ENCODE measurements at places on chromosomes 1 and 21.

GRCh38 chr21:41926117-41926806 lies 27.6 kb downstream of the C2CD2 start:
- no peak for DNase-seq

- peak; percentile 77 for DNase-seq
Observed at GRCh38 chr1:234322979-234323378, 50.3 kb upstream of the COA6 start.

GRCh38 chr1:55378582-55378981 lies 163.4 kb upstream of the USP24 start:
- peak; percentile 50 for DNase-seq

DNA sequence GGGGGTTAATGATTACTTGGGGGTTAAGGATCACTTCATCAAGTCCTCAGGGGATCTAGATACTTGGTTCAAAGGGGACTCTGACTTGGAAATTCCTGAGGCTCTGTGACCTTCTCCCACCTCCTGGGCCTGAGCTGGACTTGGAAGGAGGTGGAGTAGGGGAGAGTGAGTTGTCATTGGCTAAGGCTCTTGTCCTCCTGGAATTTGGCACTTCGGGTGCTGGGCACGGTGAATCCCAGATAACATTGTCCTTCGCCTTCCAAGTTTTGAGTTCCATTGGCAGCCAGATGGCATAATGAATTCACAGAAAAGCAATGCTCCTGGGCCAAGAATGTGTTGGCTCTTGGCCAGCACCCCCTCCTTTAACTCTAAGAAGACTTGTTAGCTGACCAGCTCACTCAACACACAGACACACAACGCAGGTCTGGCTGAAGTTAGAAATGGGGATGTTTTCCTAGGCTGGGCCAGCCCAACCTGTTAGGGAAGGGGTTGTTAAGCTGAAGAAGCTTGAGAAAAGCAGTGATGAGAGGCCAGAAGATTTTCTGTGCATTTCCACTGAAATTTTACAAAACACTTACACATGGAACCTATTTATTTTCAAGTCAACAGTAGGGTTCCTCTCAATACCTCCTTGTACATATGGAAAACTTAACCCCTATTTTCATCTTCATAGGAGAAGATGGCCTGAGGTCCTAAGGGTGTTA lies 29.7 kb downstream of the SLC26A9 start:
- no peak for DNase-seq

- no peak for DNase-seq
Observed at GRCh38 chr1:218494449-218494852, 149.3 kb downstream of the TGFB2 start.

- DNase-seq = no peak
Observed at GRCh38 chr1:177411381-177411780, 240.6 kb downstream of the BRINP2 start.

DNA sequence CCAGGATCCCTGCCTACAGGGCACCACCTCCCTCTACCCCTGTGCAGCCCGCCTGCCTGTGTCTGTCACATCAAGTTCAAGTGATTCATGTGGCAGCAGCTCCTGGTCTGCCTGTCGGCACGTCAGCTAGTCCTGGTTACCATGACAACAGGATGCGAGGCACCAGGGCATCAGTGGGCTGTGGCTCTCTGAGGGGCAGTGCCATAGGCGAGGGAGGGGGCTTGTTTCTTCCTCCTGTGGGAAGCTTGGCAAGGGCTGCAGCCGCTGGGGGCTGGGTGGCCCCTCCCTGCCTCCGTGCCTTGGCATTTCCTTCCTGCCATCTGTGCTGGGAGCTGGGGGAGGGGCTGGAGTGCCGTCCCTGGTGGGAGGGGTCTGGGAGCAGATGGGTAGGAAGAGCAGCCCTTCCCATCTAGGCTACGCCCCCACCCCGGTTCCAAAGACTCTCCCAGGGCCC lies 43.1 kb downstream of the FOXO6 start:
- no peak for DNase-seq

DNA sequence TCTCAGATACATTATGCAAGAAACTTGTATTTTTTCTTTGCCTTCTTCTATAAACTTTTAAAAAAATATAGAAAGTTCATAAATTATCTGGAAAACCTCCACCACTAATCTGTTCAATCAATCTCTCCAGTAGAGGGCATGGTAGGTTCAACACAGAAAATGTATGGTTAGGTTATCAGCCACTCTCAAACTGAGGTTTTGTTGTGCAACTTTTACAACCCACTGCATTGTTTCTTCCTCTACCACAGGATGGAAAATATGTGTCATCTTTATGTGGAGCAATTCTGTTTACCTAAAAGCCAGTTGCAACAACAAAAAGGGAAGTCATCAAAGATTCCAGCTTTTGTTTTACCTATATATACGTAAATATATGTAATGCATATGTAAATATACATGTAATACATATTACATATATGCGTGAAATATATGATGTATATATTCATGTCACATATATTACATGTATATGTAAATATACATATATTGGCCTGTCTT lies 3.0 kb upstream of the RGS2 start:
- peak; percentile 50 for DNase-seq

DNA sequence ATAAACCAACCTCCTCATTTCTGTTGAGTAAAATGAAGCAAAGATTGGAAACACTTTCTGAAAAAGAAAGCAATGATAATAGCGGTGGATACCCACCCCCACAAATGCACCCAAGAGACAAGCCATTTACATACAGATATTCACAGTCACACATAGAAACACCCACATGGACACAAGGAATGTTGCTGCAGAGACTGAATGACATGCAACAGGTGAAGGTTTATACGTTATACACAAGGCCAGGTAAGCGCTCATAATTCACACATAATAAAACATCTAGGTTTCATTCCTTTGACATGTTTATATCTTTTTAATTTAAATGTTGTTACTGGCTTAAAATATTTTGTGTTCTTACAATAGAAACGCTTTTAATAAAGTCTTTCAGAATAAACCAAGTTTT lies 21.3 kb downstream of the ARV1 start:
- DNase-seq = no peak

DNA sequence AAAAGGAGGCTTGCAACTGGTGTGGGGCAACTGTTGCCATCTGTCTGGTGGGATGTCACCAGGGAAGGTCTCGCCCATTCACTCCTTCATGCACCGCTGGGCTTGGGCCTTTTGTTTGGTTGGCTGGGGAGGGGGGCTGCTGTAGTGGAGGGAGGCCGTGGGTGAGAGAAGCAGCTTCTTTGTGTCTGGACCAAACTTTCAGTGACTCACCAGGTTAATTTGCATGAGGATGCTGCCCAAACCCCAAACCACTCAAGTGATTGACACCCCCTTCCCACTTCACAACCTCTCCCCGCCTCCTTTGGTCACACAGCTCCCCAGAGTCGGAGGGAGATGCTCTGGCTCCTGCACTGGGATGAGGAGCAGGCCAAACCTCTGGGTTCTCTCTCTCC lies 19.7 kb downstream of the BTG2 start:
- DNase-seq = no peak
